A549 (cell line): ENCODE measurements at places on chromosomes 2 and 18. TPM values are rescaled to one million over a fixed set of nuclear protein-coding genes. Genes with fewer than 3 reads are reported as not detected.
A peak's percentile ranks its signal among the peaks of the same experiment; 100 is the strongest.

DNA sequence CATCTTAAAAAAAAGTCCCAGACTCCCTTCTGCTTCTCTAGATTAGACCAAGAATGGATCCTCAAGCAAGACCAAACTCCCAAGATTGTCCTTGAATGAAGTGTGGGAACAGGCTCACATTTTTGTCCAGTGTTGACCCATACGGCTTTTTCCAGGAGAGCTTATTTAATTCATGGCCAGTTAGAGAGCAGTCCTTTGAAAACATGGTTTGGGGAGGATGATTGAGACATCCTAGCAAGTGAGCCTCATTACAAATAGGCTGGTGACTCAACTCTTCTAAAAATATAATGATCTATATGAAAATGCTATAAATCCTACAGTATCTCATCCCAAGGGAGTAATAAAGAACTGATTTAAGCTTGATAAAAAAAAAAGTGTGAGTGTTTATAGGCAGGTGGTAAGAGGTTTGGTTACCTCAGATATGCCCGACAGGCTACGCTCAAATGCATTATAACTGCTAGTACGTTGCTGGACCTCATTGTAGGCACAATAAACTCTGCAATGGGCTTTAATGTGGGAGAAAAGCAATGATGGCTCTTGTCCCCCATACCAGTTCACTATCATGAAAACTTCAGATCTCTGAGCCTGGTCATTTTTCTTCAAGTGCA is 17.0 kb downstream of the ANKRD29 start:
- no peak for DNase-seq

DNA sequence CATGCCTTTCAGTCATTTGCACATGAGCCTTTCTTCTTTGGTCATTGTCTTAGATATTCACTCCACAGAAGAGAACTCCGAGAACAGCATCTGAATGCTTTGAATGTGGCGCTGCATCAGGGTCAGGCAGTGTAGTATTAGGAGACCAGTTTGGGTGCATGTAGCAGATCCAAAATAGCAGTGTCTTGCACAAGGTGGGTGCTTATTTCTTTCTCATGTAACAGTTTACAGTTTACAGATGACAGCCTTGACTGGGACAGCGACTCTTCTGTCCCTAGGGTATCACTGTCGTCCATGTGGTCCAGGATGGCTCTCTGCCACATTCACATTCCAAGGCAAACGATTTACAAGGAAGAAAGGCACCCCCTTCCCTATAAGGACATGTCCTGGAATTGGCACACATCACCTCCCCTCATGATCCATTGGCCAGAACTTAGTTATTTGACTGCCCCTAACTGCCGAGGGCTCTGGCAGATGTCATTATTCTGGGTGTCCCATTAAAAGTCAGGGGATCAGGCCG is 101.0 kb downstream of the STPG4 start:
- DNase-seq: no peak

DNA sequence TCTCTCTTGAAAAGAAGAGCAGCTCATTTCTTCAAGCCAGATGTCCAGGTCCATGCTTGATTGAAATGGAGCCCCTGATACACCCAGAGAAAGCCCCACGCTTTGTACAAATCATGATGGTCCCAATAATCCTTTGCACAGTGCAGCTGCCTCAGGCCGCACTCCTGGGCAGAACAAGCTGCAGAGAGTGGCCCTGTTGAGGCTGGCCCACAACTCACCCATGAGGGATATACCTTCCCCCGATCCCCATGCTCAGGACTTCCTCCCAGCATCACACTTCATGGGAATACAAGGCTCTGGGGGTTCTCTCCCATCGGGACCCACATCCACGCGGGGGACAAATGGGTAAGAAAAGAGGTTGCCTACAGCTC is 181.8 kb downstream of the CTIF start:
- no peak for DNase-seq

GRCh38 chr2:192127434-192127833 is 67.3 kb downstream of the TMEFF2 start:
- no peak for DNase-seq

GRCh38 chr2:12340164-12340563 is 376.6 kb upstream of the TRIB2 start:
- DNase-seq: no peak

DNA sequence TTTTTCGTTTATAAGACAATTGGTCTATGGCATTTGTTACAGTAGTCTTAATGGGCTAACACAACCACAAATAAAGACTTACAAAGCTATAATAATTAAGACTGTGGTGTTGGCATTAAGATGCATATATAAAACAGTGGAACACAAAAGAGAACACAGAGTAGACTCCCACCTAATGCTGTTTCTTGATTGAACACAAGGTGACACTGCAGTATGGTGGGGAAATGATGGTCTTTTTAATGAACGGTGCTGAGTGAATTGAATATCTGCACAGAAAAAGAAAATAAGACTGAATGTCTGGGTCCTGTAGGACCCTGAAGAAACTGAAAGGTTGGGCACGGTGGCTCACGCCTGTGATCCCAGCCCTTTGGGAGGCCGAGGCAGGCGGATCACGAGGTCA is 1136.6 kb upstream of the NXPH2 start:
- no peak for DNase-seq

DNA sequence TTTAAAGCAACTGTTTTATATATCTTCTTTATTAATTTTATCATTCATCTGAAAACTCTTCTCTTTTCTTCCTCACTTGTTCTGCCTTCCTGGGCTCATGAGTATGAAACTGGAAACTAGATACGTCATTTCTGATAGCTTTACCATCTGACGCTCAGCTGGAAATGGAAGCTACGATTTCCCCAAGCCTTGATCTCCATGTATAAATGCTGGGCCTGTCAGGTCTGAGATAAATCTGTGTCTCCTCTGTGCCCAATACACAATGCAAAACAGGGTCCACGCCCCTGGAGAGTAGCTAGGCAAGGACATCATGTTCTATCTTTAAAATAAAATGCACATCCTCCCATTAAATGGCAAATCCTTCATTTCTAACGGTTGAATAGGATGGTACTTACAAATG is 238.4 kb downstream of the AFF3 start:
- no peak for DNase-seq

GRCh38 chr2:230827774-230828271 is 36.9 kb upstream of the ITM2C start:
- DNase-seq: no peak

GRCh38 chr2:118431165-118431517 is 342.9 kb downstream of the INSIG2 start:
- peak; percentile 6 for DNase-seq

GRCh38 chr18:79361766-79362522 is 33.8 kb upstream of the NFATC1 start:
- DNase-seq: no peak

DNA sequence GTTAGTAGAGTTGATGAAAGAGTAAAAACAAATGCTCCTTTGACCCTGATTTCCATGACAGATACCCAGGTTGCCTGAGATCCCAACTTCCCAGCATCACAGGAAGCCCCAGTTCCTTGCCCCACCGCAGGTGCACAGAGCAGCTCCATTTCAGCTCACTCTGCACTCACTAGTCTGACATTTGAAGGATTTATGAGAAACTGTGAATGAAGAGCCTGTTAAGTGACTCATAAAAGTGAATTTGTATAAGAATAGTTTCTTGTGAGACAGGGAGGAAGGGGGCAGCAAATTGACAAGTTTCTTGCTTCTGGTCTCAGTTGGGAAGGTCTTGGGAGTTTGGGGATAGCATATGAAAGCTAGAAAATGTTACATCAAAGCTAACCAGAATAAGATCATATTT is 248.7 kb upstream of the ATP5MC3 start:
- DNase-seq: no peak

DNA sequence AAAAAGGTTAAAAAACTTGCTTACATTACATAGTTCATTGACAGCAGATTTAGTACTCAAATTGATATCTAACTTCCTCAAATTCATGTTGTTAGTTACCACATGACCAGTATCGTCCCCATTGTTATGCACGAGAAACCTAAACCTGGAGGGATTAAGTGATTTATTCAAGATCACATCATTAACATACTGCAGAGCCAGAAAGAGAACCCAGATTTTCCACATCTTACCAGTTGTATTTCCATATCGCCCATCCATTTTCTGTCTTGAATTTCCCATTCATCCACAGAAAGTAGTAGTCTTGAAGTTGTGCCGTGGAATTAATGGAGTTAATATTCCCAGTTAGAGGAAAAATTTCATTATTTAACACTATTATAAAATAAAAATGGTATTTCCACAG is 512.0 kb downstream of the METTL4 start:
- DNase-seq: no peak

DNA sequence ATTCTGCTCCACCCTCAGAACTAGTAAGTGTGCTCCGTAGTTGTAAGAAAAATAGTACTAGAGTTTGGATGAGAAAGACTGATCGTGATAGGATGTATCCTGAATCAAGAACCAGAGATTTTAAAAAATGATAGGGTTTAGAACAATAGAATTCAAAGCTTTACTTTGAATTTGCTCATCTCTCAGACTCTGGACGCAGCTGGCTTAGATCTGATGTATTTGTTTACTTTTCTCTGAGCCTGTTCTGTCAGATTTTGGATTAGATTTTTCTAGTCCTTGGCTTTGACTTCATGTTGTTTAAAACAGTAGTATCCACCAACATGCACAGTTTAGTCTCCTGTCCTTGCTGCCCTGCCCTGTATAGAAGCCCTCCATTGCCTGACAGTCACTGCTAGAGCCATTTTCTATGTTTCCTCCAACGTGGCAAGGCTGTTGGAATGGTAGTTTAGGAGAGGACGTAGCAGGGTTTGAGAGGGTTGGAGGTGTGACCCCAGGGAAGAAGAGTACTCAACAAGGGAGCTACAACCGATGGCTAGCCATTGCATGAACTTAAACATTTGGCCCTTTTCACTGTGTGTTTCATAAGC is 92.4 kb downstream of the MYO3B start:
- DNase-seq: no peak

DNA sequence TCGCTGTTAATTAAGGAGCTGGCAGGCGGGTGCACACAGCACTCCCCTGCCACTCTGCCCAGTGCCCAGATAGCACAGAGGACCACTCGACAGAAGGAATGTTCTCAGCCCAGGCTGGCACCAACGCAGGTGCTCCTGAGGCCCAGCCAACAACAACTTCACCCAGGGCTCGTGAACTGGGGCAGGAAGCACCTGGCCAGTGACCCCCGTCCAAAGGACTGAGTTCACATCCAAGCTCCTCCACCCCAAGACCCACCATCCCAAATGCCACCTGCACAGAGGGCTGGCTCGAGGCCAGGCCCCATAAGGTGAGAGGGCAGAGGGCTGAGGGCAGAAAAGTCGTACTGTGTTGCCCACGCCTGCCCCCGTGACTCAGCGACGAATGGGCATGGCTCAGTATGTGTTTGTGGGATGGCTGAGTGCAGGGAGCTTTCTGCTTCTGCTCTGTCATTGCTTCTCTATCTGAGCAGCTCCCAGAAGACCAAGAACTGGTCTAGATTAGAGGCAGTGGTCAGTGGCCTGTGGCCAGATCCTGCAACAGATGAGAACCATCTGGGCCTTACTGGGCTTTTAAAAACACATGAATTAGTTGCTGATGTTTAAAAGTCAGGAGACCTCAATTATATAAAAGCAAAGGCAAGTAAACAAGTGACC is 68.4 kb downstream of the POLR1A start:
- no peak for DNase-seq

- DNase-seq: no peak
Measured at GRCh38 chr2:85410584-85411404, 628 bp upstream of the CAPG start.

- DNase-seq: peak; percentile 43
Measured at GRCh38 chr2:172726172-172726735, 9.4 kb upstream of the RAPGEF4 start.

DNA sequence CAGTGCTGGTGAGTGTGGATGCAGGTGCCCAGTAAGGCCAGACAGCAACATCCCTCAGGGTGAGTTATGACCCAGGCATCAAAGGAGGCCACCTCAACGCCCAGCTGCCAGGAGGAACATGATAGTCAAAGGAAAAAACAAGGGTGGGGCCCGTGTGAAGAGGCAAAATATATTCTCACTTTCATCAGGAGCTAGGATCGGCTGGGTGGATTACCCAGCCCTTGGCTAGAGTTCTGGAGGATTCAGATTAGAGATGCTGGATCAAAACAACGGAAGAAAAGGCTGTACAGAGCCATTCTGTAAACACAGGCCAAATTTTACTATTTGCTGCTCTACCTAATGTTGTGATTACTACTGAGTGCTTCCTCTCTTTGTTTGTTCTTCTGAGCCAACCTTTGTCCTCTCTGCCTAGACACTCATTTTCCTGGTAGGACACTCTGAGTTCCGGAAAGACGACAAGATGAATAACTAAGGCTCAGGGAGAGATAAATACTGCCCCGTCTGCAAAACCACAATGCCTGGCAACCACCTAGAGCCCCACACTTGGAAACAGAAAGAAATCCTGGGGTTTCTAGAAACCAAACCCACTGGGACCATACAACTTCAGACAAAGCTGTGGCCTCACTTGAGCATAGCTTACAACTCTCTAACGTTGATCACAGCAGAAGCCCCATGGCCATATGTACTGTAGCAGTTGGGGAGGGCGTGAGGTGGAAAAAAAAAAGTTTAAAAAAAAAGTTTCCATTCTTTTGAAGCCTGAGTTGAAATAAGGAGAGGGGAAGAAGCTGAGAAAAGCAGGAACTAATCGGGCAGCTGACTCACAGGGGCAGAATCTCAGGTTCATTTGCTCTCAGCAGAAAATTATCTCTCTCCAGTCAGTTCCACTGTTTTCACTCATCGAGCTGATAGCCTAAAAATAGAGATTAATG is 17.8 kb upstream of the PMAIP1 start:
- no peak for DNase-seq

DNA sequence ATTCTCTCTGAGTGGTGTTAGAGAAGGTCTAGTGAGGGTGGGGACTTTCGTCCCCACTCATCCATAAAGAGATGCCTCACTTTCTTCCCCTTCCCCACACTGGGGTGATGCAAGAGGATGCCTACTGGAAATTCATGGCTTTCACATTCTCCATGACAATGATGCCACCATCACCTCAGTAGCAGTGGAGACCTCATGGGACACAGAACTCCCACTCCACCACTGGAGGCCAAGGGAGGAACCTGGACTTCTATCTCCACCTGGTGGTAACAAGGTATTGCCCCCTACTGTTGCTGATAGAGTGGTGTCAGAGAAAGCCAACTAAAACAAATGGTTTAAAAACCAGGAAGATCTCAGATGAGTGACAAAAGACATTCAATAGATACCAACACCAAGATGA is 110.9 kb downstream of the INHBB start:
- DNase-seq: peak; percentile 29

DNA sequence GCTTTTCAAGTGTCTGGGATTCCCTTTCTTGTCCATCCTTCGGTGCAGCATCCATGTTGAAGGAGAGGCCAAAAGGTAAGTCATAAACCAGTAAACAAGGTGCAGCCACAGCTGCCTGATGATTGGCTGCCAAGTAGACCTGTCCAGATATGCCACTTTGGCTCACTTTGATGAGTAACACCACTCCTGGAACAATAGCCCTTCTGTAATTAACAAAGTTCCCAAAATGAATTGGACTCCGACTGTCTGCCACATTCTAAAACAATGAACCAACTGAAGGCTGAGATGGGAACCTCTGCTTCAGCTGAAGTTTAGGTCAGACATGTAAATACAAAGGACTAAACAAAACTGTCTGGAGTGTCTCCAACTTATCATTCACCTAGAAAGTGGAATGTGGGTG is 82.2 kb upstream of the LGALSL start:
- no peak for DNase-seq

Gene PLEK
- 0.04 TPM in 1 of 3 replicates, not detected in the others for polyA plus RNA-seq

Gene DAPL1
- not detected in 3 replicates for polyA plus RNA-seq

Gene ADAM23
- polyA plus RNA-seq: 7.8 to 9.3 TPM (median 9.1 TPM) in 3 replicates

Gene WDR75
- polyA plus RNA-seq: 53.5 to 65.5 TPM (median 53.6 TPM) in 3 replicates

Gene RAB17
- 0.42 to 2.3 TPM (median 2.2 TPM) in 3 replicates for polyA plus RNA-seq

Gene LCT
- polyA plus RNA-seq: 0.01 to 0.05 TPM (median 0.04 TPM) in 3 replicates

Gene CD226
- 0.26 to 0.57 TPM (median 0.28 TPM) in 3 replicates for polyA plus RNA-seq

Gene CCDC138
- polyA plus RNA-seq: 9.7 to 12.2 TPM (median 10.4 TPM) in 3 replicates

Gene MC2R
- polyA plus RNA-seq: not detected in 3 replicates

Gene C2orf81
- polyA plus RNA-seq: 1.9 to 2.4 TPM (median 2.0 TPM) in 3 replicates
